ENCODE measurements at places on chromosomes 12 and 14. TPM values are rescaled to one million over a fixed set of nuclear protein-coding genes. Genes with fewer than 3 reads are reported as not detected.

CLEC6A gene
- polyA plus RNA-seq, result not detected

KRT3 gene
- polyA plus RNA-seq, result not detected

DPPA3 gene
- polyA plus RNA-seq, result 0.30 TPM

GRCh38 chr12:20490213-20490612, 121.9 kb downstream of the PDE3A start:
- no peaks in the 10 kb centered on the region for H3K36me3 ChIP-seq
- DNase-seq, result no peak

DNA sequence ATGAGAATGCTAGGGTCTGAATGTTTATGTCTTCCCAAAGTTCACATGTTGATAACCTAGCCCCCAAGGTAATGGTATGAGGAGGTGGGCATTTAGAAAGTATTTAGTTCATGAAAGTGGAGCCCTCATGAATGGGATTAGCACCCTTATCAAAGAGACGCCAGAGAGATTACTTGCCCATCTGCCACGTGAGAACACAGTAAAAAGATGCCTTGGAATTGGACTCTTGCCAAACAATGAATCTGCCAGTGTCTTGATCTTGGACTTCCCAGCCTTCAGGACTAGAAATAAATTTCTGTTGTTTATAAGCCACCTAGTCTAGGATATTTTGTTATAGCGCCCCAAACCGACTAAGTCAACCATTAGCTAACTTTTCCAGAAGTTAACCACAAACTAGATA, 92.0 kb upstream of the SLC38A4 start:
- no peak overlapping the region for H3K4me3 ChIP-seq
- H3K27me3 ChIP-seq, result no peaks in the 10 kb centered on the region
- no peak for DNase-seq
- H3K36me3 ChIP-seq, result no peaks in the 10 kb centered on the region
- no peaks in the 10 kb centered on the region for H3K4me1 ChIP-seq
- no peak overlapping the region for H3K27ac ChIP-seq

DNA sequence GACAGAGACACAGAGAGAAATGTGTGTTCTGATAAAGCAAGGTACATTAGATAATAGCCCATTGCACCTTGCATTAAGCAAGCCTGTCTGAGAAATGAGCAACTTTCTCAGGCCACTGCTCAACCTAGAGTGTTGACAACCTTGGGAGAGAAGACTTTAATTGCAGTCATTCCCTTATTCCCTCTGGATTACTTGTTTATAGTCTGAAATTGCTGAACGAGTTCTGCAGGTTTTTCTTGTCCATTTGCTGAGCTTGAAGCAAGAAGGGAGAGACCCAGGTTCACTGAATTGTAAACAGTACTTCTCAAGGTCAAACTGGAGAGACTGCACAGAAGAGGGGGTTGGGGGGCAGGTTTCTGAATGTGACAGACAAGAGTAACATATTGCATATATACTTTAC, 159.4 kb upstream of the PLEKHG7 start:
- DNase-seq, result no peak
- H3K27me3 ChIP-seq, result no peaks in the 10 kb centered on the region
- no peak overlapping the region for H3K27ac ChIP-seq
- no peak overlapping the region for H3K4me3 ChIP-seq

GRCh38 chr14:88818018-88818417, 6.4 kb upstream of the TTC8 start:
- no peaks in the 10 kb centered on the region for H3K36me3 ChIP-seq
- no peak overlapping the region for H3K4me3 ChIP-seq
- H3K4me1 ChIP-seq, result no peaks in the 10 kb centered on the region
- DNase-seq, result no peak

DNA sequence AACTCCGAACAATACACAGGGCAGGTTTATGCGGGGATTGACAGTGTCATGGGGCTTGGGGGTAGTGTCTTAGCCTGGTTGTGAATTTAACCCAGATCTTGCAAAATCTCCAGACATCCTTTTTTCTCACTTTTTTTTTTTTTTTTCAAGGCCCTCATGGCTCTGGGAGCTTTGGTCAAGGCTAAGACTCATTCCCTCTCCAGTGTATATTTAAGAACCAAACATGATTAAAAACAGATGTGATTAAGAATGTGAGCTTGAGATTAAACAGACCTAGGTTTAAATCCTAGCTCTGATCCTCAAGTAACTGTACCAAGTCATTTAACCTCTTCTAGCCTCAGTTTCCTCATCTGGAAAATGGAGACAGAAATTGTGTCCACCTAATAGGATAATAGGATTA, 151.7 kb upstream of the FUT8 start:
- no peak for DNase-seq
- H3K27me3 ChIP-seq, result no peaks in the 10 kb centered on the region
- no peak overlapping the region for H3K4me3 ChIP-seq
- H3K36me3 ChIP-seq, result no peaks in the 10 kb centered on the region
- H3K4me1 ChIP-seq, result peaks cover 4% of the 10 kb centered on the region

KCNH3 gene
- 0.47 TPM for polyA plus RNA-seq

GRCh38 chr12:69602954-69603353, 7.8 kb downstream of the LRRC10 start:
- H3K36me3 ChIP-seq, result peaks cover 9% of the 10 kb centered on the region
- no peaks in the 10 kb centered on the region for H3K27me3 ChIP-seq
- no peaks in the 10 kb centered on the region for H3K4me1 ChIP-seq
- DNase-seq, result no peak
- no peak overlapping the region for H3K27ac ChIP-seq

DNA sequence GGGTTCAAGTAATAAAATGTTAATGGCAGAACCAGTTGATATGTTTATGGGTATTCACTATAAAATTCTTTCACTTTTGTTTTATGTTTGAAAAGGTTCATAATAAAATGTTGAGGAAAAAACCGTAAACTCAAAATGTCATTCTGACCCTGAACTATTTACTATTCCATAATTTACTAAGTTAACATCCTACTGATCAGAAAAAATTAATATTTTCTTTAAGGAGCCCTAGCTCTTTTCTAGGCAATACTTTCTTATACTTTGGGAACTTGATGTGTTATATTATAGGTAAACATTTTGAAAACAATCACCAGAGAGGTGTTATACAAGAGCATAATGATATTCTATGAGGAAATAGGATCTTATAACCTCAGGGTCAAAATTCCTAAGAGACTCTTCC, 334.6 kb downstream of the ZFP36L1 start:
- peaks cover 8% of the 10 kb centered on the region for H3K4me1 ChIP-seq
- no peaks in the 10 kb centered on the region for H3K36me3 ChIP-seq
- DNase-seq, result no peak
- no peaks in the 10 kb centered on the region for H3K27me3 ChIP-seq
- H3K4me3 ChIP-seq, result no peak overlapping the region

DNA sequence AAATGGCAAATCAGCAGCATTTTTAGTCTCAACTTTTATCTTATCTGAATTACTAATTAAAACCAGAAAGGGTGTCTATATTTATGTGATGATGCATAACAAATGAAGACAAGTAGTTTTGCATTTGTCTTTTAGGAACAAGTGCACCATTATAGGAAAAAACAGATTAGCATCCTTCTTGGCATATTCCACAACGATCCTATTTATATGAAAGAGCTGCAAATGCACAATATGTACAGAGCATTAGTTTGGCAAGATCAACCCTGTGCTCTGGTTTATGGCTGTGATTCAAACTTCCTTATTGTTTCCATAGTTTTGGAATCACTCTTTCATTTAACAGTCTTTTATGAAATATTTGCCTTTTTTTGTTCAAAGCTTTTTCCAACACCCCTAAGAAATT, 486.8 kb downstream of the KCNH5 start:
- no peaks in the 10 kb centered on the region for H3K27me3 ChIP-seq
- H3K36me3 ChIP-seq, result no peaks in the 10 kb centered on the region
- no peak overlapping the region for H3K27ac ChIP-seq
- H3K4me1 ChIP-seq, result no peaks in the 10 kb centered on the region
- DNase-seq, result no peak

DAZAP2 gene
- 64.7 TPM for polyA plus RNA-seq

DNA sequence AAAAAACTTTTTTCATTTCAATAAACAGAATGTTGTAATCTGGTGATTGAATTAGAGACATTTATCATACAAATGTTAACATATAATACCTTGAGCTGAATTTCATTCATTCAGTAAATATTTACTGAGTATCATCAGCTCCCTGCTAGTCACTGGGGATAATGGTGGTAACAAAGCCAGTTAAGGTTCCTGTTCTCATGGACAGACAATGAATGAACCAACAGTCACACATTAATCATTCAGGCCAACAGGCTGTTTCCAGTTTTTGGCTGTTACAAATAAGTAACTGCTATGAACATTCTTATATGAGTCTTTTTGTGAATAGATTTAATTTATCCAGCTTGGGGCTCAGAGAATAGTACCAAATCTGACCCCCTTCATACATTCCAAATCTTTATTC, 13.5 kb downstream of the EXD2 start:
- H3K27me3 ChIP-seq, result no peaks in the 10 kb centered on the region
- DNase-seq, result no peak
- H3K36me3 ChIP-seq, result peaks cover 4% of the 10 kb centered on the region
- H3K4me3 ChIP-seq, result no peak overlapping the region
- no peak overlapping the region for H3K27ac ChIP-seq

CCDC177 gene
- 1.4 TPM for polyA plus RNA-seq

ASPG gene
- 0.89 TPM for polyA plus RNA-seq

RDH11 gene
- 117 TPM for polyA plus RNA-seq

DNA sequence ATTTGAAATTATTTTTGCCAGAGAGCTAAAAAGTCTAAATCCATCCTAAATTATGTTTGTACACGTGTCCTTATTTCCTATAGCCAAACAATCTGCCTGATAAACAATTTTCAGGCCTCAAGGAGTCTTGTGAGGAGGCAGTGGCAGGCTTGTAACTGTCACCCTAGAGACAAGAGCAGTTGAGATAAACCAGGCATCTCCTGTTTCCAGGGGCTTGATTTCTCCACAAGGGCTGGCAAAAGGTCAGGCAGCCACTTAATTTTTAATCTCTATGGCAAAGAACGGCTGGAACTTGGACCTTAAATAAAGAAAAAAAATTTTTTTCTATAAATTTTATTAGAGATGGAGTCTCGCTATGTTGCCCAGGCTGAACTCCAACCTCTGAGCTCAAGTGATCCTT, 15.5 kb downstream of the PKP2 start:
- no peak for DNase-seq
- H3K27me3 ChIP-seq, result no peaks in the 10 kb centered on the region
- no peak overlapping the region for H3K27ac ChIP-seq

DDN gene
- polyA plus RNA-seq, result 0.14 TPM

DNA sequence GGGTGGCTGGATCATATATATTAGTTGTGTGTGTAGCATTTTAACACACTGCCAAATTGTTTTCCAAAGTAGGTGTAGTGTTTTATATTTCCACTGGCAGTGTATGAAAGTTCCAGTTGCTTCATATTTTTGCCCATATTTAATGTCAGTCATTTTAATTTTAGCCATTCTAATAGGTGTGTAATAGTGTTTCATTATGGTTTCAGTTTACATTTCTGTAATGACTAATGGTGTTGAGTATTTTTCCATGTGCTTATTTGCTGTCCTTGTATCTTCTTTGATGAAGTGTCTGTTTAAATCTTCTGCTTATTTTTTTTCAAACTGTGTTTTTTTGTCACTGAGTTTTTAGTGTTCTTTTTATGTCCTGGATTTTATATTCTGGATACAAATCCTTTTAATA, 8.7 kb downstream of the TBC1D15 start:
- no peaks in the 10 kb centered on the region for H3K4me1 ChIP-seq
- H3K27me3 ChIP-seq, result no peaks in the 10 kb centered on the region
- H3K27ac ChIP-seq, result no peak overlapping the region
- DNase-seq, result no peak

DNA sequence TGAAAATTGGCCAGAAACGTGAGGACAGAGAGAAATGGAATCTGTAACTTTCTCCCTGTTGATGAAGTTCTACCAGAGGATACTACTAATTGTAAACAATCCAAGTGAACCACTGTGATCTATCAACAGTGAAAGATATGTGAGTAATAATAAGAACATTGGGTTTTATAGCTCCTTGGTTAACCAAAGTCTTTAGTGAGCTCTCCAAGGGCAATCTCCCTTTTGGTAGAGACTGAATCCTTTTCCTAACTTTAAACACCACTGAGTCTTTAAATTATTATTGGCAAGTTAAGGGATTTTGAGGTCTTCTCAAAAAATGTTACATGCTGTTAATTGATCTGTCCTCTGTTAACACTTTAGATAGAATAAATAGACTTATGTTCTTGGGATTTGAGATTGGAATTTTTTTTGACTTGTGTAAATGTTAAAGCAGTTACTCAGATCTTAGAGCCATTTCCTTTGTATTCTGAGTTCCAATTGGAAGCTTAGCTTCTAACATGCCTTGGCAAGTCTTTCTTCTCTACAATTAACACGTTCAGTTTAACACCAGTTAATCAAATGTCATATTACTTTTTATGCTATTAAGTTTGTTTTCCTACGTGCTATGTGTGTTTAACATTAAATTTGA, 338.2 kb upstream of the DDHD1 start:
- H3K4me1 ChIP-seq, result no peaks in the 10 kb centered on the region
- H3K27ac ChIP-seq, result no peak overlapping the region
- no peaks in the 10 kb centered on the region for H3K36me3 ChIP-seq
- no peaks in the 10 kb centered on the region for H3K27me3 ChIP-seq
- DNase-seq, result no peak

RIMKLB gene
- polyA plus RNA-seq, result 38.0 TPM

GRCh38 chr12:124688356-124688992, 121.1 kb upstream of the NCOR2 start:
- DNase-seq, result no peak
- H3K27ac ChIP-seq, result no peak overlapping the region

DNA sequence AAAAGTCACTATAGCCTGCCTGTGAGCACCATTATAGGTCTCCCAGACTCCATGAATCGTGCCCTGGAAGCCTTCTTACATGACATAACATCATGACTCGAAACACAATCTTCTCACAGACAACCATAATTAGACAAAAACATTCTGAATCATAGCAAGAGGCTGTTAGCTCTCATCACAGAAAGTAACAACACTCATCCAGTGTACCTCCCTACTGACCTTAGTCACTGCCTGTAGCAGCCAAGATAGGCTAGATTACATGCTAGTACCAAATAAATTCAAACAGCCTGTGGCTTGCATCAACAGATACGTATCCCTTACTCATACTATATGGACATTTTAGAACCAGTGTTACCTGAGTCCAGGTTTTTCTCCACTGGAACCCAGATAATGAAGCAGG, 663.8 kb upstream of the FOXG1 start:
- no peak overlapping the region for H3K27ac ChIP-seq
- no peak overlapping the region for H3K4me3 ChIP-seq
- no peaks in the 10 kb centered on the region for H3K4me1 ChIP-seq
- no peak for DNase-seq
- no peaks in the 10 kb centered on the region for H3K36me3 ChIP-seq
- H3K27me3 ChIP-seq, result no peaks in the 10 kb centered on the region

DNA sequence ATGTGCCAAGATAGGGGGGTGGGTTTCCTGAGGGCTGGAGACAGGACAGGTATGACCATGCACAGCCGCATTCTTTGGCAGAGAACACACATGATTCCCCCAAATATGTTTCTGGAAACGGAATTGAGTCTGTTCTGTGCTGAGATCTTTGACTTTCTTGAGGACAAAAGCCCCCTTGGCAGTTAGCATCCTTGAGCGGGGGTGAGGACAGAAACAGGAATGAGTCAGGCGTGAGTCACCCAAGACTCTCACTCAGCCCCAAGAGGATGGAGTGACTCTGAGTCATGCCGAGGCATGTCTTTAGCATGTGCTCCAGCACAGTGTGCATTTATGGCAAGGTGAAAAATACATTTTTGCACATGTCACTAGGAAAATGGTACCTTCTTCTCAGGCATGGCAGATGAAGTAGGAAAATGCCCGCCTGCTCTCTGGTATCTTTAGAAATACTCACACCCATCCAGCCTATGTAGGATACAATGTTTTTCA, 52.1 kb downstream of the DAD1 start:
- H3K27ac ChIP-seq, result no peak overlapping the region
- H3K4me1 ChIP-seq, result no peaks in the 10 kb centered on the region
- H3K4me3 ChIP-seq, result no peak overlapping the region
- no peak for DNase-seq
- H3K27me3 ChIP-seq, result no peaks in the 10 kb centered on the region

CLEC1B gene
- polyA plus RNA-seq, result not detected
